ENCODE measurements at places on chromosomes 11 and 22. TPM values are rescaled to one million over a fixed set of nuclear protein-coding genes. Genes with fewer than 3 reads are reported as not detected.

GRCh38 chr11:86383041-86383955, 8.6 kb downstream of the CCDC81 start:
- no peaks in the 10 kb centered on the region for H3K27me3 ChIP-seq
- no peaks in the 10 kb centered on the region for H3K36me3 ChIP-seq
- no peak overlapping the region for H3K4me3 ChIP-seq
- no peak for DNase-seq
- no peak overlapping the region for H3K27ac ChIP-seq

DNA sequence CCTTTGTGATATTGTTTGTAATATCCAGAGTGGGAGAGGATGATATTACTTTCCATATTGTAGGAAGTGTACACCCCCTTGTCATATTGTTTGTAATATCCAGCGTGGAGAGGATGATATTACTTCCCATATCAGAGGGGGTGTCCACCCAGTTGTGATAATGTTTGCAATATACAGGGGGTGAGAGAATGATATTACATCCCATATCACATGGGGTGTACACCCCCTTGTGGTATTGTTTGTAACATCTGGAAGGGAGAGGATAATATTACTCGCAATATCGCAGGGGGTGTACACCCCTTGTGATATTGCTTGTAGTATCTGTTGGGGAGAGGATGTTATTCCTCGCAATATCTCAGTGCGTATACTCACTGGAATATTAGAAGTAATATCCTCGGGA, 61.5 kb downstream of the PRSS23 start:
- H3K36me3 ChIP-seq = no peaks in the 10 kb centered on the region
- peaks cover 10% of the 10 kb centered on the region for H3K27me3 ChIP-seq
- DNase-seq = no peak
- H3K4me1 ChIP-seq = no peaks in the 10 kb centered on the region
- H3K4me3 ChIP-seq = no peak overlapping the region
- no peak overlapping the region for H3K27ac ChIP-seq

The RCN1 gene
- 144 TPM for total RNA-seq

The LRRC56 gene
- 1.8 TPM for total RNA-seq

Data from type B pancreatic cell (in vitro differentiated cells).